ENCODE measurements at places on chromosomes 2 and 18. TPM values are rescaled to one million over a fixed set of nuclear protein-coding genes. Genes with fewer than 3 reads are reported as not detected.

MYO5B gene
- 0.36 TPM for total RNA-seq

NAGK gene
- total RNA-seq: 57.2 TPM

RIT2 gene
- not detected for total RNA-seq

ESPNL gene
- 9.8 TPM for total RNA-seq

CHN1 gene
- 33.7 TPM for total RNA-seq

DNA sequence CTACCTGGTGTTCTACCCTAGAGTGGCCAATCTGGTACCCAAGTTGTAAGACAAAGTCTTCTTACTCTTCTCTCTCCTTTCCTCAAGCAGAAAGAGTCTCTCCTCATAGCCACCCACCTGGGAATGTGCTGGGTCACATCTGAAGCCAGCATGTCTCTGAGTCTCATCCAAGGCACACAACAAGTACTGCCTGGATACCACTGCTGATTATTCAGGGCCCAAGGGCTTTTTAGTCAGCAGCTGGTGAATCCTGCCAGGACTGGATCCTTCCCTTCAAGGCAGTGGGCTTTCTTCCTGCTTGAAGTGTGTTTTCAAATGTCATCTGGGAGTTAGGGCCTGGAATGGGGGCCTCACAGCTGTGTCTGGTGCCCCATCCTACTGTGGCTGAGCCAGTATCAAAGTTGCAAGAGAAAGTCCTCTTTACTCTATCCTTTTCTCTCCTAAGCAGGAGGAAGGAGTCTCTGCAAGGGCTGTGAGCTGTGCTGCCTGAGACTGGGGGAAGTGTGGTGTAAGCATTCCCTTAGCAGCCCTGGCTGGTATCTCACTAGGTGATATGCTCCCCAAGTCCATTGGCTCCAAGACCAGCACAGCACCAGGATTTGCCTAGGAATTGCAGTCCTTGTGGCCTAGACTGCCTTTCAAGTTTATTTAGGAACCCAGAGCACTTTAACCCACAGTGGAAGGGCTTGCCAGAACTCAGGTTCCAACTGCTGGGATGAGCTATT, 27.2 kb downstream of the OXER1 start:
- H3K4me1 ChIP-seq: no peaks in the 10 kb centered on the region
- no peak overlapping the region for H3K27ac ChIP-seq
- DNase-seq: no peak
- H3K27me3 ChIP-seq: no peaks in the 10 kb centered on the region
- no peaks in the 10 kb centered on the region for H3K36me3 ChIP-seq

DNA sequence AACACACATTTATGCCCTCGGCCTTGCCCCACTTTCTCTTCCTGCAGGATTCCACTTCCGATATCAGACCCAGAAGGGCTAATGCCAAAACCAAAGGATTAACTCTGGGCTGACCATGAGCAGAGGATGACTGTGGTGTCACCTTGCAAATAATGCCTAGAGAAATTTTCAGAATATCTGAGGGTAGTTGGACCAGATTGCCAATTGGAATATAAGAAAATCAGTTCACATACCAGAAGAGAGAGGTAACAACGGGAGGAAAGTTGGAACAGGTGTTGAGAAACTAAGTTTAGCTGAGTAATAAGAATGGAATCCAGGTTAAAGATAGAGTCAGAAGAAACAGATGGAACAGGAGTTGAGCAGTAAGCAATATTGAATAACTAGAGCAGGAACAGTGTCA, 232.7 kb upstream of the UBE2E3 start:
- H3K27me3 ChIP-seq: no peaks in the 10 kb centered on the region
- H3K4me1 ChIP-seq: peaks cover 2% of the 10 kb centered on the region
- DNase-seq: no peak
- no peak overlapping the region for H3K4me3 ChIP-seq
- H3K36me3 ChIP-seq: no peaks in the 10 kb centered on the region

- H3K4me1 ChIP-seq: peaks cover 3% of the 10 kb centered on the region
- no peak overlapping the region for H3K27ac ChIP-seq
- no peak overlapping the region for H3K4me3 ChIP-seq
Measured at GRCh38 chr2:186349508-186349907, 136.6 kb upstream of the ZC3H15 start.

DNA sequence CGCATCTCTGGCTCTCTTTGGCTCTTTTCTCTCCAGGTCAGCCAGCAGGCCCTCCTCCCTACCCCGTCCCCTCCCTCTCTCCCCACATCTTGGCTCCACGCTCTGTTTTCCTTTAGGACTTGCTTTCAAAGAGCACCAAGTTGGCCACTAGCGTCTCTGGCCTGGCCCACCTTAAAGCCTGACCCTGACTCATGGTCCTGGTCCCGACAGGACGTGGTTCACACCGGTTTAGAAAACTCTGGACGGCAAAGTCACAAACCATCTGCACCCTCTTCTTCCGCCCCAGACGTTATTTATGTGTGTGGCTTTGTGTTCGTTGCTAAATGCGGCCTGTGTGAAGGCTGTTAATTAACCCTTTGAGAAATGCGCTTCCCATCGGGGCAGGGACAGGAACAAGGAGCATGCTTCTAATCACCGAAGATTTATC, 169.0 kb upstream of the HAAO start:
- H3K36me3 ChIP-seq: no peaks in the 10 kb centered on the region
- no peak overlapping the region for H3K4me3 ChIP-seq
- H3K27ac ChIP-seq: peak overlapping the region; percentile 89

DNA sequence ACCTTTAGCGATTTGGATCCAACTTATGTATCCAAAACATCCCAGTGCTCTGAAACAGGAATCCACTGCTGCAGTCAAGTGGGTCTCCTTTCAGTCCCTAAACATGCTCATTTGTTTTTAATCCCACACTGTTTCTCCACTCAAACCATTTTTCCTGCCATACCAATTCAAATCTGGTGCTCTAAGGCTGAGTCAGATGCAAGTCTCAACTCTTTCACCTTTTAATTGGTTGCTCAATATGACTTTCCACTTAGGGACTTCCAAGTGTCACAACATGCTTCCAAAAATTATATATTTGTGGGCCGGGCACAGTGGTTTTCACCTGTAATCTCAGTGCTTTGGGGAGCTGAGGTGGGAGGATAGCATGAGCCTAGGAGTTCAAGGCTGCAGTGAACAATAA, 113.4 kb upstream of the TANK start:
- DNase-seq: no peak
- H3K36me3 ChIP-seq: no peaks in the 10 kb centered on the region
- peaks cover 19% of the 10 kb centered on the region for H3K4me1 ChIP-seq
- no peak overlapping the region for H3K4me3 ChIP-seq
- H3K27ac ChIP-seq: no peak overlapping the region

DNA sequence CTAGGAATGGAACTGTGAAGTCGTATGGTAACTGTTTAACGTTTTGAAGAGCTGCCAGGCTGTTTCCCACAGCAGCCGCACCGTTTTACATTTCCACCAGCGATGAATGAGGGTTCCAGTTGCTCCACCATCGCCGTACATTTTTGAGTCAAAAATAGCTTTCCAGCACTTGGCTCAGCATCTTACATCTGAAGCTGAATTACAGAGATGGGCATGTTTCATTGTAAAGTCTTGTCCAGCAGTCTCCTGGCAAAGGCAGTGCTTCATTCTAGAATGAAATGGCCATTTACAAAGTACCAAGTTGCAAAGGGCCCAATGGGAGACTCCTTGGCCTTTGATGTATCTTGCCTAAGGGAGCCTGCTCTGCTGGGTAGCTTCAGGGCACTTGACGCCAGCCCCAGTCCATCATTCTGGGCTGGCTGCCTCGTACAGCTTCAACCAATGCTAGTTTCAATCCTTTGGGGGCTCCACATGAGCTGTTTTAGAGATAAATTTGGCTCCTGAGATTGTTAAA, 45.1 kb downstream of the ATIC start:
- no peak overlapping the region for H3K4me3 ChIP-seq
- H3K4me1 ChIP-seq: peaks cover 4% of the 10 kb centered on the region
- peak; percentile 44 for DNase-seq
- H3K27ac ChIP-seq: no peak overlapping the region

DNA sequence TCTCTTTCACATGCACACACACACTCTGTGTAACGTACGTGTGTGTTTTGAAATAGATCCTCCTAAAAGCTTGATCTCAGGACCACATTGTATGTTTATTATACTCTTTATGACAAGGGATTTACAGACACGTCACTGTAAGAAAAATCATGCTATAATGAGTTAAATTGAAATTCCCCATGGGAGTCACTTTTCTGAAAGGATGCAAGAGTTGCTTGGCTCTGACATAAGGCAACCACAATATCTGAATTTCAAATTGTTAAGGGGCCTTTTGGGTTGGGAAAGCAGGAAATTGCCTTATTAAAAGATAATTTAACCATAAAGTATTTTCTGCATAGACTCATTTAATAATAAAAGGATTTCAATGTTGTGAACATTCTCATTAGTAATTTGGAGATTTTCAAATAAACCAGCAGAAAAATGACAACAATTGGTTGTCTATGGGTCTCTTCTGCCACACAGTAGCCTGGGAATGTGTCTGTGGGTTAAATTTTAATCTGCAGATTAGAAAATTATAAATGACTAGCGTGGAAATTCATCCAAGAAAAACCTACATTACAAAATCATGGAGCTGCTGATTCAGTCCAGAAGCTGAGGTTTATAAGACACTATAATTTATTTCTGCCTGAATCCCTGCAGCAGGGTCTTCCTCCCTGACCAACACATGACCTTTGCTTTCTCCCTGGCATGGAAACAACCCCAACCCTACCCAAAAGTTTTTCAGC, 75.9 kb upstream of the PID1 start:
- no peaks in the 10 kb centered on the region for H3K36me3 ChIP-seq
- no peak overlapping the region for H3K27ac ChIP-seq
- DNase-seq: no peak
- H3K27me3 ChIP-seq: no peaks in the 10 kb centered on the region

- H3K4me1 ChIP-seq: no peaks in the 10 kb centered on the region
- no peak overlapping the region for H3K4me3 ChIP-seq
- H3K36me3 ChIP-seq: no peaks in the 10 kb centered on the region
- no peak overlapping the region for H3K27ac ChIP-seq
Measured at GRCh38 chr2:180324182-180324581, 317.1 kb upstream of the CWC22 start.

GRCh38 chr18:49006641-49007454, 56.1 kb upstream of the SMAD7 start:
- peak overlapping the region; percentile 3 for H3K27ac ChIP-seq
- H3K4me3 ChIP-seq: no peak overlapping the region
- peaks cover 9% of the 10 kb centered on the region for H3K4me1 ChIP-seq
- no peaks in the 10 kb centered on the region for H3K27me3 ChIP-seq
- H3K36me3 ChIP-seq: no peaks in the 10 kb centered on the region

DNA sequence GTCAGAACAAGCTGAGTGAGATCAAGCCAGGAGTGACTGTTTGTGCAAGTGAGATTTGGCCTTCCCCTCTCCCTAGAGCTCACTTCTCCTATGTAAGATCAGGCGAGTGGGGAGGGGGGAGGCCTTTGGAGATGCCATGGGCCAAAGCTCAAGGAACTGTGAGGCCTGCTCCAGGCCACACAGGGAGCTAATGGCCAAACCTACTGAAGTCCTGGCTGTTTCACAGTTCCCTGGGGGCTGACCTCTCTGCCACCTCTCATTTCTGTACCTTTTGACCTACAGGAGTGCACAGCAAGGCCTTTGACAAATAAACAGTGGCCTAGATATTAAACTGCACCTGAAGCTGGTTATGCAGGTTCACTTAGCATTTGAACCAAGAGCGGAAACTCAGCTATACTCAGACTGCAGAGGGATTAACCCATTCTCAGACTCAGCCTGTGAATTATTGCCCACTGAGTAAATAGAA, 235.0 kb upstream of the NT5C1B start:
- DNase-seq: no peak
- H3K36me3 ChIP-seq: no peaks in the 10 kb centered on the region
- H3K4me3 ChIP-seq: no peak overlapping the region
- peaks cover 19% of the 10 kb centered on the region for H3K4me1 ChIP-seq

- no peak overlapping the region for H3K27ac ChIP-seq
- no peaks in the 10 kb centered on the region for H3K4me1 ChIP-seq
- no peaks in the 10 kb centered on the region for H3K36me3 ChIP-seq
Measured at GRCh38 chr18:27225947-27226481, 40.9 kb upstream of the CHST9 start.
